ENCODE measurements at places on chromosomes 2 and 18.
A peak's percentile ranks its signal among the peaks of the same experiment; 100 is the strongest.

- no peak for DNase-seq
Measured at GRCh38 chr18:31996007-31996406, 22.6 kb upstream of the RNF125 start.

GRCh38 chr2:128234613-128235012, 84.1 kb downstream of the HS6ST1 start:
- no peak for DNase-seq

DNA sequence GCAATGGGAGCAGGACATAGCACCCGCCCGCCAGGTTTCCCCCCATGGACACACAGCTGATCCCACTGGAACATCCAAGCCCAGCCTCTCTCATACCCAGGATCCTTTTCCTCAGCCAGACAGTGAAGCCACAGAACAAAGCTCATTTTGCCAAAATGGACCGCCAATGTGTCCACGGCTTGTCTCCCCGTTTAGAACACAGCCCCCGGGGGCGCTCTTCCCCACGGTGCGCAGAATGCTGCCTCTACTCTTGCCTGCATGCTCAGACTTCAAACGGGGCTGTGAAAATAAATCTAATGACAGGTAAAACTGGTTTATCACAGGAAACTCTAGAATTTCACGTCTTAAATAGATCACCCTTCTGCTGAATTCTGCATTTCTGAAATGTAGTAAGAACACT, 548.5 kb upstream of the ID2 start:
- DNase-seq: no peak

DNA sequence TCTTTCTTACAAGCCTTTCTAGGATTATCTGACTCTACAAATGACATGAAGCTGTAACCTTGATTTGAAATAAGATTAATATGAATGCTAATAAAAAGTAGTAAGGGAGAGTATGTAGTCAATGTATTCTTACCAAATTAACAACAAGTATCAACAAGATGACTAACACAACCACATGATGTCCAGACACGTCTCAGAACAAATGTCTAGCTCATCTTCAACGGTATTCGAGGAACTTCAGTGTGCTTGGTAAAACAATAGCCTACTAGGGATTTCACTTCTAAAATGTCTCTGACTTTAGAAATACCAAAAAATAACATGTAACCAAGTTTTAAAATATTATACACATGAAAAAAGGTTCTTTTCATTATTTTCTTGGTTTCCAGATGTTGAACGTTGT, 3.4 kb downstream of the HDLBP start:
- no peak for DNase-seq

DNA sequence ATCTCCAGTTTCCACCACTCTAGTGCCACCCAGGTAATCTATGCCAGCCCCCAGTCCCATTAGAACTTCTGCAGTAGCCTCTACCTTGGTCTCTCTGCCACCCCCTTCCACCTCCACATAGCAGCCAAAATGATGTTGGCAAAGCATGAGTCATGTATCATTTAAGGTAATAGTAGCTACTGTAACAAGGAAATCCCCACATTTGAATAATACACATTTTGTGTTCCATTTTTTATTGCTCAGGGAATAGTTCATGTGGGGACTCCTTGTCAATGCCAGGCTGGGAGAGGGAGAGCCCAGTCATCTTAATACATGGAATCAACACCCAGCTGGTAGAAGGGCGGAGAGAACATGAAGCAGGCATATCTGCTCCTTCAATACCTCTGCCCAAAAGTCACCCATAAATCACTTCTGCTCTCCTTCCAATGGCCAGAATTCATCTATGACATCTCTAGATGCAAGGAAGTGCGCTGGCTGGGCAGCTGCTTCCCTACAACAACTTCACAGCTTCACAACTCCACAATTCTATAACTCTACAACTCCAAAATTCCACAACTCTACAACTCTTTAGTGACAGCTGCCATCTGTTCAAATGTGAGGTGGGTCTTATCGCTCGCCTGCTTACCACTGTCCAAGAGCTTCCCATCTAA, 70.6 kb upstream of the GLS start:
- no peak for DNase-seq

GRCh38 chr2:168028362-168028761, 219.0 kb downstream of the STK39 start:
- no peak for DNase-seq

DNA sequence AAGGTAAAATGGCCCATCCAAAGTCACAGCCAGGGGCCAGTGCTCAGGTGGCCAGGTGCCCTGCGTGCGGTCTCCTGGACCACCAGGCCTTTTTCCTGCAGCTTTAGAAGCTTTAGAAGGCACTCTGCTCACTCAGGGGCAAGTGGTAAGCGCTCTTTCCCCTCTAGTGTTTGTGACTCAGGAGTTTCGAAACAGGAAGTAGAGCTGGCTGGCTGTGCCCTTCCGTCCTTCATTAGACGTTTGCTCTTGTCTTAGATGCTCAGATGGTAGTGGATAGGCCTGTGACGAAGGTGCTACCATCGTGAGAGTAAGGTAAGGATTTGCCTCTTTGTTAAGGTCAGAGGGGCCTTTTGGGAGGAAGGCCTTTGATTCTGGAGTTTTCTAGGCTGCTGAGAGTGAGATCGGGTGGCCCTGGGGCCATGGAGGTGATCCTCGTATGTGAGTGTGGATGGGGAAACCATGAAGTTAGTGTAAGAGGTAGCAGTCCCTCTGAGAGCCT, at the start of gene CASP8:
Gene CASP8, plus strand, starts transcription at position 235 of the 499 bp plus-strand sequence. CDS start 5,951 bp downstream, outside the sequence.
- no peak for DNase-seq

GRCh38 chr2:229445019-229445418, 173.9 kb upstream of the PID1 start:
- DNase-seq: no peak

- DNase-seq: no peak
Measured at GRCh38 chr18:49155857-49156256, 205.1 kb upstream of the SMAD7 start.

DNA sequence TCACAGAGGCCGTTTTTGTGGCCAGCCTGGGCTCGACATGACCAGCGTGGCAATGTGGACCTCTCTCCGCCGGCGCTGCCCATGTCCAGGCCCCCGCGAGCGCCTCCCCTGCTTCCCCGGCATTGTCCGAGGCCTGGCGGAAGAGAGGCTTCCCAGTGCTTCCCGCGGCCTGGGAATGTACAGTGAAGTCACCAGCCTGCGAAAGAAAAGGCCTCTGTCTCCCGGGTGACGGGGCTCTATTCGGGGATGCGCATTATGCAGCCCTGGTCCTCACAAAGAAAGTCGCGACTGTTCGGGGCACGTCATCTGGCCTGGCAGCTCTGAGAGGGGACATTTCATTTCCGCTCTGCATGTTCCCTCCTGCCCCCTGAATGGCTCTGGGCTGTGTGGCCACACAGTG, 109.2 kb upstream of the AGAP1 start:
- no peak for DNase-seq

DNA sequence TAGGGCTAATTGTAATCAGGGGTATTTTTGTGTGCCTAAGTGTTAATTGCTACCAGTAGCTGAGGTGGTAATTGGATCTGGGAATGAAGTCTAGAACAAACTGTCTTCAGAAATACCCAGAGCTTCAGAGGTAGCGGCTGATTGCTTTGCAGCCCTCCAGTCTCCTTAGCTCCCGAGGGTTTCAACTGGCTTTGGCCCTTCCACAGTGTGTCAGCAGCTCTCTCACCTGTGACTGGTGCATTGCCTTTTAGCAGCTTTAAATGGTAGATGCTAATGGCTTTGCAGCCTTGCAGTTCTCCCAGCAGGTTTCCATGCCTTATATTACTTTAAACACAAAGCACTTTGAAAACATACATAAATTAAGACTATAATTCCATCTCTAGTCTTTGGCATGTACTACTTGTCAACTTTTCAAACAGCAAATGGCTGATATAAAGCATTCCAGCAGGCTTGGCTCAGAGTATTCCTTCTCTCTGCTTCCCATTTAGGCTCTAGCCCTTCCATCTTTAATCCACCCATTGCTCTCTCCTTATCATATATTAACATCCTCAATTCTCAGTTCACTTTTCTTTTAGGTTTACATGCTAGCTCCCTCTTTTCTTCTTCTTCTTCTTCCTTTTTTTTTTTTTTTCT, 156.4 kb upstream of the GALNT13 start:
- DNase-seq: no peak

GRCh38 chr2:67841711-67842110, 221.1 kb downstream of the C1D start:
- DNase-seq: no peak

DNA sequence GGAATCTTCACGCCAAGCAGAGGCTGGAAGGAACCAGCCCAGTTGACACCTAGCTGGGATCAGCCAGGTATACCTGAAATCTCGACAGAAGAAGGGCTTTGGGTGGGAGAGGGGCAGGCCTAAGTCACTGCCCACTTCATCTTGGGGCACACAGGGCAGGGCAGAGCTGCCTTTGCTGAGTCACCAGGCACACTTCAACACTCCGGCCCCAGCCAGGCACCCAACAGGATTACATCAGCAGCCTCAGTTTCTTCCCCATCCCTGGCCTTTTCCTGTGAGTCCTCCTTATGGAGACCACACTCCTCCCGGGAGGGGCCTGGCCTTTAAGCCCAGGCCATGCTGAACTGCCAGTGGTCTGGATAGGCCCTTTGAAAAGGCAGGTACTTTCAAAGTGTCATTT, 201.7 kb upstream of the HS6ST1 start:
- no peak for DNase-seq

DNA sequence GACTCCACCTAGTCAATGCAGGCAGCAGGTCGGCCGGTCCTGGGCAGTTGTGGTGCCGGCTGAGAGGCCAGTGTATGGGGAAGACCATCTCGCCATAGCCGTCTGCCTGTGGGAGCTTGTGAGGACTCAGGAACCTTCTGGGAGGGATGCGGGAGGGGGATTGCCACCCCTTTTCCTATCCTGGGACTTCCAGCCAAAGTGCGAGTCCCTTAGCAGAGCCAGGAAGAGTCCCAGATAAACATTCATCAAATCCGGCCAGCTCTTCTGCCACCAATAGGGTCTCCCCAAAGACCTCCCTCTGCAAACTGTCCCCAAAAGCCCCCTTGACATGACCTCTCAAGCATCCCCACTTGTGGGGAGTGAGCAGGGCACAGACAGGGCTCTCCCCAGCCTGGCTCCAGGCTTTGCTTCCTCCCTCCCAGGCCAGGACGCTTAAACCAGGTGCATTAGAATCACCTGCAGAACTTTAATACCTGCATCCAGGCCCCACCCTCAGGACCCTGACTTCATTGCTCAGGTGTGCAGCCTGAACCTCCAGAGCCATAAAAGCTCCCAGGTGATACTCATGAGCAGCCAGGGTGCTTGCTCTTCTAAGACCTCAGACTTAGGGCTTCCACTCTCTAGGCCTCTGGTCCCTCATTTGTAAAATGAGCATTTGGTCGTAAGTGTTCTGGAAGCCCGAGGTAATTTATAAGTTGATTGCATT, 159.3 kb downstream of the CAPN13 start:
- DNase-seq: no peak

DNA sequence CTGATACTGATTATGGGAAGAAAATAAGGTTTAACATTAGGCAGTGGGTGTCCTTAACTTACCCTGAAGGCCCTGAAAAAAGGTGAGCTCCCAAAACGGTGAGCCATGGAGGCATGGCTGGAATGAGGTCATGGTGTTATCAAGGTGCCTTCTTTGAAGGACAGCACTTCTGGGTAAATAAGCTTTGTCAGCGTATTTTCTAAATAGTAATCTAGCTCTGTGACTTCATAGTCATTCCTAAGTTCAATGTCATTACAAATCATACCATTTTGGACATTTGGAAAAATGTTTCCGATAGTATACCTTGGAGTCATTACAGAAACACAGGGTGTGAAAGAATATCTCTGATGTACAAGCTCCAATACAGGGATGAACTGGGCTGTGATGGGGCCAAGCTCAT, 35.2 kb upstream of the CNGA3 start:
- no peak for DNase-seq

- DNase-seq: no peak
Measured at GRCh38 chr2:238227587-238228032, 12.2 kb downstream of the HES6 start.

GRCh38 chr2:68250652-68251186, 1.6 kb downstream of the PPP3R1 start:
- DNase-seq: no peak

- DNase-seq: no peak
Measured at GRCh38 chr2:196365145-196365544, 193.8 kb upstream of the STK17B start.

DNA sequence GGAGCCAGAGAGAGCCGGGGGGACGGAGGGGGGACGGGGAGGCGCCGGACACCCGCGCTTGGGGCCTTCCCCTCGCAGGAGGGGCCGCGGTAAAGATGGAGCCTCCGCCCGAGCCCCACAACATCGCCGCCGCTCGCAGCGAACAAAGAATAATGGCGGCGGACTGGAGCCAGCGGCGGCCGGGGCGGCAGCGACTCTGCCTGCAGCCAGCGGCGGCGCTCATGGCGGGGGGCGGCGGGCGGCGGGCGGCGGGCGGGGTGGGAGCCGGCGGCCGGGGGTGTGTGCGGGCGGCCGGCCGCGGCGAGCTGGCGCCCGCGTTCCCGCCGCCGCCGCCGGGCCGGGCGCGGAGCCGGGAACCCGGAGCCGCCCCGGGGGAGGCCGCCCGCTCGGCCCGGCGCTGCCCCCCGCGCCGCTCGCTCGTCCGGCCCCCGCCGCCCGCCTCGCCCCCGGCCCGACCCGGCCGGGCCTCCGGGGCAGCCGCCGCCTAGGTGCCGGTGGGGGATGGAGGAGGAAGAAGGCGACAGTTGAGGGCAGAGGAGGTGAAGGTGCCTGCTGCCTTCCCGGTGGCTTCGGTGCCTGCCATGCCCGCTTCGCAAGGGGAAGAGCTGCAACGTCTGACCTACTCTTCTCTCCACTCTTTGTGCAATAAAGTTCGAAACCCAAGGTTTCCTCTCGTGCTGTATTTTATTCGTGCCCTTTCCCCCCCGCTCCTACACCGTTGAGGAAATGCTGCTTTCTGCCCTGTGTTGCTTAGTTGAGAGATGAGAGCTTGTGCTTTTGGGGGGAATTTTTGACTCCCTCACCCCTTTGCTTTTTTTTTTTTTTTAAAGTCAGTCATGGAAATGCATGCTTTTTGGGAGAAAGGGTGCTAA, 634 bp downstream of the CREB1 start:
- DNase-seq: peak; percentile 55

GRCh38 chr2:237475704-237476141, 11.3 kb upstream of the MLPH start:
- DNase-seq: peak; percentile 53

DNA sequence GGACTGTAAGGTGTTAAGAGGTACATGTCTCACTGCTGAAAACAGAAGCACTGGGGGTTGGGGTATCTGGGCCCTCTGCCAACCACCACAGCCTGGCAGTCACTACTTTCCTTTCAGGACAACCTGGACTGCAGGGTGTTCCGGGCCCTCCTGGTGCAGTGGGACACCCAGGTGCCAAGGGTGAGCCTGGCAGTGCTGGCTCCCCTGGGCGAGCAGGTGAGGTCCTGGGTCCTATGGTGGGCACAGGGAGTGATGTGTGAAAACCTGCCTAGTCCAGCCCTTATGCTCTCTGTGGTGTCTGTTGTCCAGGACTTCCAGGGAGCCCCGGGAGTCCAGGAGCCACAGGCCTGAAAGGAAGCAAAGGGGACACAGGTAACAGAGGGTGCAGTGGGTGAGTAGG, 40.0 kb downstream of the MARCO start:
- DNase-seq: no peak
